ENCODE measurements at places on chromosomes 2 and 18. TPM values are rescaled to one million over a fixed set of nuclear protein-coding genes. Genes with fewer than 3 reads are reported as not detected.

Gene DSG1
- not detected for total RNA-seq

Gene TNFAIP6
- 2.4 TPM for total RNA-seq

Gene PROKR1
- not detected for total RNA-seq

Gene KCNG2
- 0.38 TPM for total RNA-seq

Gene KIF5C
- total RNA-seq = 0.95 TPM

All from posterior vena cava (tissue), 2 donors.